D721Med (cell line): ENCODE measurements at places on chromosomes 7 and 10.

- no peak for DNase-seq
These were observed 444.1 kb downstream of the NRG3 start for GRCh38 chr10:82319074-82319473.

GRCh38 chr7:151427705-151428377 lies 12.1 kb downstream of the CRYGN start:
- DNase-seq: no peak

DNA sequence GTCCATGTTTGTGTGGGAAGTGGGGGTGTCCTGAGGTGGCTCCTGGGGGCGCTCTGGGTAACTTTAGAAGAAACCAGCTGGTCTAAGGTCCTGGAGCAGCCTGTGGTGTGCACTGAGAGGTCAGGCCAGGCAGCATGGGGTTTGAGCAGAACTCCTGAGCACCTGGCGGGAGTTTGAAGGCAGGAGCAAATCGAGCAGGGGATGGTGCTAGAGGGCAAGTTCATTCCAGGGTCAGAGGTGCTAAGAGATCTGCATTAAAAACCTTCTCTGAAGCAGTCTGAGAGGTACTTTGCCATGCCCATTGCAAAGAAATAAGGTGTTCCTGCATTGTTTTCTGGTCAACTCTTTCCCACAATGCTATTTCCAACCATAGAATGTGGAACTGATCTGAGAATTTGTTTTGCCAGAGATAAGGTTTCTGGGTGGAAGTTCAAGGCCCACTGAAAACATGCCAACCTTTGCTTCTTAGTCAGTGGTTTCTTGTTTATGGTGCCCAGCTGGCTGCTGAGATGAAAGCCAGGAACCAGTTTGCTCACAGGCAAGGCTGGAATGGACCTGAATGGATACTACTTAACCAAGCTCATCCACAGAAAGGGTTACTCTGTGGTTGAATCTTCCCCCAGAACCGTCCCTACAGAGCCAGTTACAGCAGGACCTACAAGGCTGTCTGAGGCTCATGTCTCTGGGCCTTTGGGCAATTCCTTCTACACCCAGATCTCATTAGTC lies 136.3 kb upstream of the TMEM72 start:
- DNase-seq: no peak

GRCh38 chr10:5666008-5666840 lies at the start of gene ASB13:
ASB13 (minus strand) TSS chr10:5666595; CDS start chr10:5666551, 44 bp downstream.
- DNase-seq: no peak

DNA sequence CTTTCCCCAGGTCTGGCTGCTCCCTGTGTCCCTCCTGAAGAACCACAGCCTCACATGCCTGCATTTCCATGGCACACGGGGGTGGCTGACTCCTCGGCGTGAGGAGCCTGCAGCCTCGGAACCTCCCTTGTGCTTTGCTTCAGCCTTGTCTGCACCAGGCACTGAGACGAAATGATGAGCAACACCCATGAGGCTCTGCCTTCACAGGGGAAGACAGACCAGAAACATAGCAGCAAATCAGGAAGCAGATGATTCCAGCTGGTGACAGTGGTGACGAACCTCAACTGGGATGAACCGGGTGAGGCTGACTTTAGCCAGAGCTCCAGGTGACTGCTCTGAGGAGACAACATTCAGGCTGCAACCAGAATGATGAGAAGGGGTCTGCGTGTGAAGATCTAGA lies 84.5 kb upstream of the SMNDC1 start:
- DNase-seq: no peak

DNA sequence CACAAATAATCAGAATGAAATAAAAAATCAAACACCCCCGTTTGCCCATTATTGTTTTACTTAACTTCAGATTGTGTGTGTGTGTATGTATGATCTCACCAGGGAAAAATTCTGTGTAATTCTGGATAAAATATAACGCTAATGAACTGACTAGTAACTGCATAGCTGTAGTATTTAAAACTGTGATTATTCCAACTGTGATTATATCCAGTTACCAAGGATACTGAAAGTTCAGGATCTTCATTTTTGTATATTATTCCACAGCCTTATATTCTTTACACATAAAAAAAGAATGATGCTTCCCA lies 2.9 kb downstream of the TWIST1 start:
- no peak for DNase-seq
